Mammary epithelial cell (primary cell): ENCODE measurements at places on chromosomes 5 and 9.

DNA sequence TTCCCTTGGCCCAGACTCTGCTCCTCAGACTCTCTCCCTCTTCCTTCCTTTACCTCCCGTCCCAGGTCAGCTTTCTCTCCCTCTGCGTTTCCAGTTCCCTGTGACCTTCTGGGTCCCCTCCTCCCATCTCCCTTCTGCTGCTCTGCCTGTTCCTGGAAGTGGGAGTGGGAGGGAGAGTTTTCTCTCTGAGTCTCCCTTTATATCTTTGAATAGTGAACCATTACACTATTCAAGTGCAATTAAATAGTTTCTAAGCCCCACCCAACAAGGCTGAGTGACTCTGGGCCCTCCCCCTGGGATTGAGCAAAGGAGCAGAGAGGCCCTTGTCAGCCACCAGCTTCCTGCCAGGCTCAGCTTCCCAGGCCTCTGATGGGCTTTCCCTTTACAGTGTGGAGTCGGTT is 34.8 kb downstream of the THBS4 start:
- DNase-seq: no peak

GRCh38 chr5:91946870-91947269 is 563.8 kb upstream of the ARRDC3 start:
- no peak for DNase-seq

DNA sequence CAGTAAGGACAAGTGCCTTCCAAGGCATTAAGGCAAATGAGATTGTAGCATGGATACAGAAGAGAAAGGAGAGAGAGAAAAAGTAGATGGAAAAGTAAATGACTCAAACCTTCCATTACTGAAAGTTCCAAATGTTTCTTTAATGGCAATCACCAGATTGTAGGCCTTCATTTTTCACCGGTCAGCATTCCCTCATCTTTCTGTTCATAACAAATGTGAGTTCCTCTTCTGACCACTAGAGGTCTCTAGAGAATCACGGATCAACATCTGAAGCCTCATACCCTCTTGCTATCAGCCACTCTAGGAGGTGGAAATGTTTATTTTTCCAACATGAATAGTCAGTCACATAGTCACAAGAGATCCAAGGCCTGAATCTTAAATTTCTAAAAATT is 73.6 kb upstream of the RPS23 start:
- peak; percentile 69 for DNase-seq

DNA sequence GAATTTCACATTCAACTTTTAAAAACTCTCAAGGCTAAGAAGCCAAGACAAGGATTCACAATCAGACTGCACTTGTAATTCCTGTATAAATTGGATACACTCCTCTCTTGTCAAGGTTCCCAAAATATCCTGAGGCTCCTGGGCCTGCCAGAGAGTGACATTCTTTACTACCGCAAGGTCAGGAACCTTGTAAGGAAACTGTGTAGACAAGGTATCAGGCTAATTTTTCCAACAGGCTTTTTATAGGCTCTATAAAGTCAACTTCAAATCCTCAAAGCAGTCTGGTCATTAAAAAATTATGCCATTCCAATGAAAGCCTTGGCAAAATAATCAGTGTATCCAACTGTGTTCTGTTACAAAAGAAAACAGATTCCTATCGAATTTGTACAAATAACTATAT is 15.5 kb upstream of the PAIP1 start:
- peak; percentile 10 for DNase-seq

DNA sequence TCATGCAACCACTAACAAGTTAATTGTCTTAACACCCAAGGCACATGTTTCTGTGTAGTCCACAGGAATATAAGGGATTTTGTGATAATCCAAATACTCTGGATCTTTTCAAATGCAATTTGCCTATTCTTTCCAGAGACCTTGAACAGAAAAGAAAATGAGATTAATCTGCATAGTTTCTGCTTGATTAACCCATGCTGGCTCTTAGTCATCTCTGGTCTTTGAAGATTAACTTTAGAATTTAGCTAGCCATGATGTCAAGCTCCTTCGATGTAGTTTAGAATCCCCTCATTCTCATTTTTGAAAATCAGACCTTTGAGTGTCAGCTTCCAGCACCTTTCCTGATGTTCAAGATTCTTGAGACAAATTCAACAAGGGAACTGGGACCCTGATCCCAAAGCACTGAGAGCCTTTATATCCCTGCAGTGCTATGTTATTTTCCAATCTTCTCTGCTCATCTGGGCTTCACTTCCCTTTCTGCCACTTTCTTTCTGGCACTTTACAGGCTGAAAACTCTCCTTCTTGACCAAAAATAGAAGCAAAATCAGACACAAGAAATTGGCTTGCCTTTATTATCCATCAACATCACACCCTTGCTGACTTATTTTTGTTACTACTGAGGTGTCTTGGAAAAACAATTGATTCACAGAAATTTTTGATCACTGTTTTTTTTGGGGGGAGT is 155.5 kb downstream of the PALM2AKAP2 start:
- no peak for DNase-seq

DNA sequence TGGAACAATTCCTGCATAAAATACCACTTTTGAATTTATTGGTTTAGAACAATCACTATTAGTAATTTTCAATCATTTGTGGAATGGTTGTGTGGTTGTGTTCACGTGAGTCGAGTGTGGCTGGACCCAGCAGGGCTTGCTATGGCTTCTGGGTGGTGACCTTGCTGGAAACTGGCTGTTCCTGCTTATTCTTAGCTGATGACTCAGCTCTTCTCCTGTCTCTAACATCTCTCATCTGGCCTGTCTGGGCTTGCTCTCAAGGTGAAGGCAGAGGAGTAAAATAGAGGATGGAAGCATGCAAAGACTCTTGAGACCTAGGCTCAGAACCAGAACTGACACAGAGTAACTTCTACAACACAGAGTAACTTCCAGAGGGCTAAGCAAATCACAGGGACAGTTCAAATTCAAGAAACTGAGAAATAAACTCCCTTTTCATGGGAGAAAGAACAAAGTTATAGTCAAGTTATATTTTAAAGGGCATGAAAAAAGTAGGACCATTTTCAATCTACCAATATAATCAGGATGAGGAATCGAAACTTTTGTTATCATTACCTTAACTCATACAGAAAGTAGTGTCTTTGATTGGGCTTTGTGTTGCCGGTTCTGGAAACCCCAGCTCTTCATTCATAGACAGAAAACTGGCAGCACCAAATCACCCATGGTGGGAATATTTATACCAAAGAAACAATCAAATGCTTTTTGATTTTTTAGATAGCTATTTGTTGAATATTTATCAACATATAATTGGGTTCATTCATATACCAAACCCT is 665.1 kb downstream of the CDH18 start:
- peak; percentile 91 for DNase-seq

GRCh38 chr9:130239363-130239695 is 26.2 kb upstream of the HMCN2 start:
- DNase-seq: no peak

DNA sequence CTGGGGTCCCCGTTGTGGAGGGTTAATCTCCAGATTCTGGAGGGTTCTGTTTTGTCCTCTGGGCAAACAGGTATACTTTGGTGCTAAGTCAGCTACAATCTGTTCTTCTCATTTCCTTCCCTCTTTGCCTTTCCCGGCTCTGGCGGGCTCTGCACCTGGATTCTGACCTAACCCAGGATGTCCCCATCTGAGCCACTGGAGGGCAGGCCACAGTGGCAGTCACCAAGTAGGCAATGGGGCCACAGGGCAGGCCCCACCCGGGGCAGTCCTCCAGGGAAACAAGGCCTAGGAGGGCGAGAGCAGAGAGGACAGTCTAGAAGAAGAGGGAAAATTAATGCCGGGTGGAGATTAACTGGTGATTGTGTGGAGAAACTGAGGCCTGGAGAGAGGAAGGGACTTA is 40.4 kb upstream of the HRH2 start:
- DNase-seq: no peak

DNA sequence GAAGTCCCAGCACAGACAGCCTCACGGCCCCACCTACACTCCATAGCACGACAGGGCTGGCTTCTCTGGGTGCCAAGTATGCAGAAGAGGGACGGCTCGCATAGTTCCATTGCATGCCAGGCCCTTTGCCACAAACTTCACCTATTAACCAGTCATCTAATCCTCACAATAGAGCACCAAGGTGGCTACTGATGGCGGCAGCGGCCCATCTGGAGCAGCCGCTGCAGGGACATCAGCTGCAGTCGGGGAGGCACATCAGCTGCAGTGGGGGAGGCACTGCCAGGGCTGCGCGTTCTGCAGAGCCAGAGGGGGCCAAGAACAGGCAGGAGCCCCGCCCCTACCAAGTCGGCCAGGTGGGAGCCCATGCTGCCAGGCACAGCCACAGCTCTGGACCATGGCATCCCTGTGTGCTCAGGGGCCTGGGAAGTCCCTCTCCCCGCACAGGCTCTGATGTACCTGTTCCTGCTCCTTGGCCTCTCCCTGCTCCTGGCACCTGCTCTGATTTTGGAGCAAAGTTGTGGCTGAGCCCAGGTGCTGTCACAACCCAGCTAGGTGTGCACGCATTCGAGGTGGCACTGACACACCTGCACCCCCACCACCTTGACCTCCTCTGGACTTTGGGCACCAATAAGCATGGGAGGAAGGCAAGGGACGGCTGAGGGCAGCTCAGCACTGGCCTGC is 61.5 kb upstream of the SYNPO start:
- DNase-seq: no peak

- no peak for DNase-seq
Measured at GRCh38 chr9:131642496-131643083, 97.3 kb downstream of the PRRT1B start.

- DNase-seq: peak; percentile 9
Measured at GRCh38 chr5:170070556-170071412, 34.9 kb upstream of the FOXI1 start.

DNA sequence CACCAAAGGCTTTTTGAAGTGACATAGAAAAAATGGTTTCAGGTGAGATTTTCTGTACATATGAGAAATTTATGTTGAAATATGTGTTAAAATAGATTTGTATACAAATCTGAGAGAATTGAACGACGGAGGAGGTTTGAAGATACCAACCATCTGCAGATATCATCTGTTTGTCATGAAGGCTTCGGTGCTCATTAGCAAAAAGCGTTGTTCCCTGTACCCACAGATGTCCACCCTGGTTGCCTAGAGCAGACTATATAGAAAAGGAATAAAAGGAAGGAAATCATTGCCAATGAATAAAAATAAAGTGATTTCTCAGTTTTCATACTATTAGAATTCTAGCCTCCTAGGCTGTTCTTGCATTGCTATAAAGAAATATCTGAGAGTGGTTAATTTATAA is 2262.8 kb upstream of the ACO1 start:
- no peak for DNase-seq

- peak; percentile 4 for DNase-seq
Measured at GRCh38 chr5:85132269-85132668, 747.6 kb upstream of the EDIL3 start.

DNA sequence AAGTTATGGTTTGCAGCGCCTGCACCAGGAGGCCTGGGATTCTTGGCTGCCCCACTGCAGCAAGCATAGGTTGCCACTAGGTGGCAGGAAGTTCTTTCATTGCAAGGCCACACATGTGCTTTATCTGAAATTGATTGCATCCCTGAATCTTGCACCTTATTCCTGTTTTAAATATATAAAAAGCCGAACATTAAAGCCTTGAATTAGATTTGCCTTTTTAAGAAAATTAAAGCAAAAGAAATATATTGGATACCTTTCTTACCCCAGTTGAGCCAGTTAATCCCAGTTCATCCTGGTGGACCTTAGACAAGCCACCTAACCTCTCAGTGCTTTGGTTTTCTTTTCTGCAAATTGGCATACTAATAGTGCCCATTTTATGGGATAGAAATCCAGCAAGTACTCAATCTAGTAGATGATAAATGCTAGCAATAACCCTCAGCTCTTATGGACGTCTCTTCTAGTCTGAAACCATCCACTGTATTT is 6.3 kb upstream of the TRMT10B start:
- DNase-seq: peak; percentile 41

- DNase-seq: no peak
Measured at GRCh38 chr5:1187234-1187949, 14.0 kb upstream of the SLC6A19 start.

DNA sequence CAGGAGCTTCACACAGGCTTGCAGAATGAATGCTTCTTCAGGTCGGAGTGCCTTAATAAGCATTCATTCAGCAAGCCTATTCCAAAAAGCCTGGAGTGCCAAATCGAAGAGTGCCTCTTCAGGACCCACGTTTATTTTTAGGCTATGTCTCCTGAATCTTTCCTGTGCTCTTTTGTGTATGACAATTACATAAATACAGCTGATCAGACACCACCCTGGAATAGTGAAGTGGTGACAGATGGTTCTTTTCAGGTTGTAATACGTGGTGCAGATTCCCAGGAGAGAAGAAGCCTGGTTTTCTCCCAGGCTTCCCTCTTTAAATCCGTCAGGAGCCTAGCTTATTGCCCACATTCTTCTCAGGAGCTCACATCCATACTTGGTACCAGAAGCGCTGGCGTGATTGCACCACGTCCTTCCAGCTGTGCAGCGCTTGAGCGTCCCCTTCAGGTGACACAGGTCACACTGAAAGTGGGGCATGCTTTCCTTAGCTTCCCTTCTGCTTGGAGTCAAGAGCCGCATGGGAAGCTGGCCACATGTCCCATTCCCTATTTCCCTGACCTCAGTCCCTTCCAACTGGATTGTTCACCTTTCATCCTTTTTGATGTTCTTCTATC is 123.1 kb downstream of the ADCY2 start:
- DNase-seq: no peak

- DNase-seq: no peak
Measured at GRCh38 chr9:14240537-14240936, 73.4 kb downstream of the NFIB start.

GRCh38 chr9:121573717-121574485 is 74.3 kb upstream of the GGTA1 start:
- no peak for DNase-seq

GRCh38 chr9:107960916-107961315 is 471.3 kb upstream of the KLF4 start:
- DNase-seq: no peak

DNA sequence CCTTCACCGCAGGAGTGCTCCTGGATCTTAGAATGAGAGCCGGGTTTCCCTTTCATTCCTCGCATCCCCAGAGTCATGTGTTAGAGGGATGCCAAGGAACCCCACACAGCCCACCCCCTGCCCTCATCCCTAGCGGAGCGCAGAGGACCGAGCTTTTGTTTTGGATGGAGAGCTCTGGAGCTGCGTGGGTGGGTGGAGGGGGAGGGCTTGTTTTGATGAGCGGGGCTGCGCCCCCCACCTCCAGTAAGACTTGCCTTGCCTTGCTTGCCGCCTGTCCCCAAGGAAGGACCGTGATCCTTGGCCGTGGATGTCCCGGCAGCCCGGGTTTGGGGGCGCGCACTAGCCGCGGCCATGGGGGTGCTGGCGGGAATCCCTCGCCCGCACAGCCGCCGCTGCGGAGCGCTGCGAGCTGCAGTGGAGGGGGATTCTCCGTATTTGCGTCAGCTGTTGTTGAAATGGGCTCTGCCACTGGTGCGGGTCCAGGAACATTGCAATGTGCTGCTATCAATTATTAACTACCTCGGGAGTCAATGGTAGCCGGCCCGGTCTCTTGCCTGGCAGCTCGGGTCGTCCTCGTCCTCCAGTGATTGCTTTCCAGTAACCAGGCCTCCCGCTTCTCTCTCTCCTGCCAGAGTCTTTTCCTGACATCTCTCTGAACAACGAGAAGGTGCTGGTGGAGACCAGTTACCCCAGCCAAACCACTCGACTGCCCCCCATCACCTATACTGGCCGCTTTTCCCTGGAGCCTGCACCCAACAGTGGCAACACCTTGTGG is 1.0 kb downstream of the EGR1 start:
- DNase-seq: no peak

GRCh38 chr5:113336975-113337374 is 97.8 kb downstream of the TSSK1B start:
- DNase-seq: peak; percentile 58

GRCh38 chr9:136787690-136788400 is 3.3 kb upstream of the TMEM141 start:
- peak; percentile 48 for DNase-seq
